ENCODE measurements at places on chromosomes 2 and 18.
A peak's percentile ranks its signal among the peaks of the same experiment; 100 is the strongest.

GRCh38 chr2:223865124-223865523, 27.7 kb upstream of the AP1S3 start:
- no peak for DNase-seq

- no peak for DNase-seq
These were observed 28.5 kb downstream of the GPC1 start for GRCh38 chr2:240463866-240464481.

DNA sequence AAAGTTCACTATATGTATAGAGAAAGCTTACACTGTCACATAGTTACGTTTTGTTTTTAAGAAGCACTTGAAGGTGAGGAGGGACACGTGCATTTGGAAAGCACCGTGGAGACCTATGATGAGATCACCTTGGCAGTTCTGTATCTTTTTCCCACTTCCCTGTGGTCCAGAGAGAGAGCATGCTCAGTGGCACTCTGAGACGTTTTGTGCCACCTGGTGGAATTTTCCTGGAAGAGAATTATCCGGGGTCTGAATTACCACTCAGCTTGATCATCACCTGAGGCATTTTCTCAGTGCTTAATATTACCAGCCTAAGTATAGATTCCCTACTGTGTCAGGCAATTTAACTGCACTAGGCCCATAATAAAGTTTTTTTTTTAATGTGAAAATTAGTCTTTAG, 469.4 kb upstream of the SMIM21 start:
- peak; percentile 46 for DNase-seq

- DNase-seq = no peak
These were observed 33.9 kb downstream of the RAB31 start for GRCh38 chr18:9741793-9742523.

DNA sequence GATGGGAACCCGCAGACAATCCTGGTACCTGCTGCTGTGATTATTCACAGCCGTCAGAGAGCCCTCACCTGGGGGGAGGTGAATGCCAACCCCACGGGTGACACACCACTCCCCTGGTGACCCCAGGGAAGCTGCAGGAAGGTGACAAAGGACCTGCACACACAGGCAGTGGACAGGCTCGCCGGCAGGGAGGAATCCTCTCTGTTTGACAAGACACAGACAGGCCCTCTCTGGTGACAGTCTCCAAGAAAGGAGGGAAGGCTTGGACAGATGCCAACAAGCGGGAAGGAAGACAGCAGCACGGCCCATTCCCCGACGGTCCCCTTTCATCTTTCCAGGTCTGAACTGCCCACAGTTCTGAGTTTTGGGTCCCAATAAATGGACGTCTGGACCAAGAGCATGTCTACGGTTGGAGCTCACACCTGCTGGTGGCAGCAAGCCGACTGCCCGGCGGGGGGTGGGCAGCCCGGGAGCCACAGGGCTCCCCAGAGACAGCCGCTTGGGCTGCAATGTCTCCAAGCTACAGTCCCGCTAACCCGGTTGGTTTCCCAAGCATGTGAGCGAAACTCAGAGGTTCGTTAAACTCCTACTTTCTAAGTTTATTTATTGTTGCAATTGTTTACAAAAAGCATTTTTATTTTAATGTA, 31.8 kb downstream of the HDAC4 start:
- DNase-seq = no peak

- DNase-seq = peak; percentile 31
These were observed 44.0 kb downstream of the COLEC12 start for GRCh38 chr18:456361-457139.

- no peak for DNase-seq
These were observed 73.7 kb upstream of the DNAJC10 start for GRCh38 chr2:182642328-182642727.

DNA sequence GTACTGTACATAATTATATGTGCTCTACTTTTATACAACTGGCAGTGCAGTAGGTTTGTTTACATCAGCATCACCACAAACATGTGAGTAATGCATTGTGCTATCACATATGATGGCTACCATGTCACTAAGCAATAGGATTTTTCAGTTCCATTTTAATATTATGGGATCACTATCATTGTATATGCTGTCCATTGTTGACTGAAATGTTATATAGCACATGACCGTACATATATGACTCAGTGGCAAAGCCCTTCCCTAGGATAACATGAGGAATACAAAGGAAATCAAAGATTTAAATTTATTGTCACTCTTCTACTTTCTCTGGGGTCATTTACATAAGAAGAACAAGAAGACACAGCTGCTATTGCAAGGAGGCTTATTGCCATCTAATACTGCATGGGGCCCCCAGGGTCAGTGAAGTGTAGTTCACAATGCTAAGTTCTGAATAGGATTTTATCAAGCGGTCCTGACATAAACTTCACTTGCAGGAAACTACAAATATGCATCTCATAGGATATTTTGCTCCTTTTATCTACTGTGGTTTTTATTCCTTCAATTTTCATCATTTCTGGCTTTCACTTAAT, 21.8 kb downstream of the PDE1A start:
- no peak for DNase-seq

- no peak for DNase-seq
These were observed 1.0 kb upstream of the ZNF532 start for GRCh38 chr18:58863539-58864145.

DNA sequence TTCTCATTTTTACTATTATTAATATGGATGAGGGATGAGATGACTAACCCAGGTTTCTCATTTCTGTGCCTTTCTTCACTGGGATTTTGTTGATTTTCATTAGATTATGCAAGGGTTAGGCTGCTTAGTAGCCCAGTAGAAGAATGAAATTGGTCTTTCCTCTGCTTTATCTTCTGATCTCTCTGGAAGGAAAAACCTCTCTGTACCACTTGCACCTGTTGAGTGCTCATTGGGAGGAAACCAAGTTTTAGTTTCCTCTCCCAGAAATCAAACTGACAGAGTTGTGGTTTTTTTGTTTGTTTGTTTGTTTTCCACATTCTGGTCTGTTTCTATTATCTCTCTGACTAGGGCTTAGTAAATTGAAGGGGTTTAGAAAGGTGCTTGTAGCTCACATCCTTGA, 60.8 kb downstream of the KIAA1328 start:
- no peak for DNase-seq

DNA sequence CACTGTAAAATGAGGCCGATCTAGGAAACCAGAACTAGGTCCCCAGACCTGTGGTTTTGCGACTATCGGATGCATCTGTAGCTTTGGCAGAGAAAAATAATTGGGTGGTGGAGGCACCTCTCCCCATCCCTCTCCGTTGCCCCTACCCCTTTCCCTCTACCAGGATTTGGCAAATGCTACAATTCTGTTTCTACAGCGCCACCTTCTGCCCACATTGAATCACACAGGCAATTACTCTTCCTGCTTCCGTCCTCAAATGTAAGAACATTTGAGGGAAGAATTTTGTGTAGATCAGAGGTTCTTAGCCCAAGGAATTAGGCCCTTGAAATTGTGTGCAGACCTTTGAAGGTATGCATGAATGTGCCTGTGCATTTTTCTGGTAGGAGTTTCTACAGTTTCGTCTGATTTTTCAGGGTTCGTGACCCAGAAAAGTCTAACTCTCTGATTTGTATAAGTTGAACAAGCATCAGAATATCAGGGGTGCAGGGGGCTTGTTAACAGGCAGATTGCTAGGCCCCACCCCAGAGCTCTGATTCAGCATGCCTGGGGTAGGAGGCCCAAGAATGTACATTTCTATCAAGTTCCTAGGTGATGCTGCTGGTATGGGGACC, 11.2 kb downstream of the ATP6V1B1 start:
- peak; percentile 72 for DNase-seq

- DNase-seq = no peak
These were observed 113.7 kb downstream of the OSR1 start for GRCh38 chr2:19244460-19245363.

DNA sequence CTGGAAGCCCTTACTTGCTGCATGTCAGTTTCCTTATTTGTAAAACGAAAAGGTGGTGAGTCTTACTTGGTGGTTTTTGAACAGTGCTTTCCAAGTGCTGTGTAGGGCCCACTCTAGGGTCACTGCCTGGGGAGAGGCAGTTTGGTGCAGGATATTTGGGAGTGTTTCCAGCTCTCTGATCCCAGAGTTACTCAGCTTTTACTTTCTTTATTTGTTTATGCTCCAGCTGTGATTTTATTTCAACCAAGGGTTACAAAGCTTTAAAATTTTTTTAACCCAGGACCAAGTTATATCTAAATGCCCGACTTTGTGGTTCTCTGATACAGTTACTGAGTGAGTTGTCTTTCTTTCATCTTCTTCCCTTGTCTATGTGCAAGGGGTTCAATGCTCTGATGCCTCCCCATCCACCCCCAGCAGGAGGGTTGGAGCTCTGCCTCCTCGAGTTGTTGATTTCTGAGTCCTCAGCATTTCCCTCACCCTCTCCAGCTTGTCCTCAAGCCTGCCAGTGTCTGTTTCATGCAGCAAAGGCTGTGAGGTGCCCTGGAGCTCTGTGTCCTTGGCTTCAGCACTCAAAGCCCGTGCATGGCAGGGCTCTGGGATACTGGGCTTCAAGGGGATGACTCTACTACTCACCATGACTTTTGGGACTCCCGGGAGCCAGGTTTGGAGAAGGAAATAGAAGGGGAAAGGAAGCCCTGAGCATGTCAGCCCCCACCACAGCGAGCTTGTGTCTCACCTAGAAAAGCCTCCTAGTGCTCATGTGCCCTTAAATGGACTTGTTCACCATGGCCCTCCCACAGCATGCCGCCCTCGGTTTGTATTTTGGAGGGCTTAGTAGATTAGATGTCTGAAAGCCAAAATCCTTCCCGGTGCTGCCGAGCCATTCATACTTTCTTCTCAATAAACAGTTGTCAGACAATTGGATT, 236.8 kb downstream of the SETBP1 start:
- DNase-seq = no peak

All from left kidney (tissue), 8 donors.